ENCODE measurements at places on chromosomes 5 and 9. TPM values are rescaled to one million over a fixed set of nuclear protein-coding genes. Genes with fewer than 3 reads are reported as not detected.

DNA sequence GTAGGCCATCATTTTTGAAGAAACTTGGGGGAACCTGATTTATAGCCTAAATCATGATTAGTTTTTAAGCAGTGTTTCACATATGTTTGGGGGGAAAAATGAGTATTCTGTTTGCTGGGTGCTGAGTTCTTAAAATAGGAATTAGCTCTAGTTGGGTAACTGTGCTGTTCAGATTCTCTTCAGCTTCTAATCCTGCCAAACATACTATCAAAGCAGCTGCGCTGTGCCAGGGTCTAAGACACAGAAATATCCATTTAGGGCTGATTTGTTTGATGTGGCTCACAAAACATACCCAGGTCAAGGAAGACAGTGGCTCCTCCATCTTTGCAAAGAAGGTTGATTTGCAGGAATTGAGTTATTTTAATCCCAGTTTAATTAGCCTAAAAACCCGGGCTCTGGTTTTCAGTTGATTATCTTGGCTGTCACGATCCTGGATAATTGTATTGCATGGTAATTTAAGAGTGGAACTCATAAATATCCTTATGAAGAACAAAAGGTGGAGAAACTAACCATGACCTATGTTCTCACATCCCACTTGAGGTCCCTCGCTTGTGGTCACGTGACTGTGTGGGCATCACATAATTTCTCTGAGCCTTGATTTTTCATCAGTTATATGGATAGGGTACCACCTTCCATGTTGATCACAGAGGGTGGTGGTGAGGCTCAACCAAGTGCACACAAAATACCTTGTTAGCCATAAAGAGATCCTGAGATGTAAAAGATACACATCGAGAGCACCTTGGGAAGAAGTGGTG is 18.7 kb downstream of the CYFIP2 start:
- H3K36me3 ChIP-seq = peaks cover 12% of the 10 kb centered on the region
- H3K27ac ChIP-seq = no peak overlapping the region
- H3K4me3 ChIP-seq = no peak overlapping the region
- no peaks in the 10 kb centered on the region for H3K4me1 ChIP-seq
- DNase-seq = no peak

DNA sequence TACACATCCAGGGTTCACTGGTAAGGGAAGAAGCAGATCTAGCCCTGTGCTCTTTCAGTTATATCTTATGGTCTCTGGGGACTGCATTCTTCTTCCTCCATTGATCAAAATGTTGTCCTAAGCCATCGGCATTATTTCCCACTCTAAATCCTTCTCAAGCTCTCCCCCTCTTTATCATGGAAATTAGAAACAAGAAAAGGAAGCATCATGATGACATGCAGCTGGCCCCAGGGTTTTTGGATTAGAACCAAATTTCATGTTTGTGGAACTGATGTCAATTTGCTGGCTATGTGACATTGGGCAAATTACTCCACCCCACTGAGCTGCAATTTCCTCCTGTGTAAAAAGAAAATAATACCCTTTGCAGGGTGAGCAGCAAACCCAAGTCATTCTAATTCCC is 39.5 kb downstream of the MFAP3 start:
- H3K27ac ChIP-seq = no peak overlapping the region
- H3K4me1 ChIP-seq = peaks cover 3% of the 10 kb centered on the region
- no peaks in the 10 kb centered on the region for H3K27me3 ChIP-seq
- no peak for DNase-seq
- no peaks in the 10 kb centered on the region for H3K36me3 ChIP-seq

GRCh38 chr9:70455993-70456704 is 41.7 kb upstream of the KLF9 start:
- no peaks in the 10 kb centered on the region for H3K4me1 ChIP-seq
- H3K27ac ChIP-seq = no peak overlapping the region
- DNase-seq = no peak
- H3K4me3 ChIP-seq = no peak overlapping the region
- no peaks in the 10 kb centered on the region for H3K36me3 ChIP-seq
- H3K27me3 ChIP-seq = no peaks in the 10 kb centered on the region

DNA sequence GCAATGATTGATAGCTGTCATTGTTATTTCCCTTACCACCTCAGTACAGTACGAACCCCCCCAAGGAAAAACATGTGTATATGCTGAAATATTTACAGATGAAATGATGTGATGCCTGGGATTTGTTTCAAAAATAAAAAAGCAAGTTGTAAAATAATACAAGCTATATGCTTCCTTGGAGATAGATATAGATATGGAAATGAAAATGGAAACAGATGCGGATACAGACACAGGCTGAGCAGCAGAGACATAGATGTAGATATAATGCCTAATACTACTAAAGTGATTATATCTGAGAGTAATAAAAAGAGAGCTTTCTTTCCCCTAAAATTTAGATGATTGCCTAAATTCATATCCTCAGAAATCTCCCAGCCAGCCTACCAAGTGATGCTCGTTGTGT is 127.5 kb upstream of the TNPO1 start:
- H3K27ac ChIP-seq = no peak overlapping the region
- no peaks in the 10 kb centered on the region for H3K27me3 ChIP-seq
- no peaks in the 10 kb centered on the region for H3K36me3 ChIP-seq

DNA sequence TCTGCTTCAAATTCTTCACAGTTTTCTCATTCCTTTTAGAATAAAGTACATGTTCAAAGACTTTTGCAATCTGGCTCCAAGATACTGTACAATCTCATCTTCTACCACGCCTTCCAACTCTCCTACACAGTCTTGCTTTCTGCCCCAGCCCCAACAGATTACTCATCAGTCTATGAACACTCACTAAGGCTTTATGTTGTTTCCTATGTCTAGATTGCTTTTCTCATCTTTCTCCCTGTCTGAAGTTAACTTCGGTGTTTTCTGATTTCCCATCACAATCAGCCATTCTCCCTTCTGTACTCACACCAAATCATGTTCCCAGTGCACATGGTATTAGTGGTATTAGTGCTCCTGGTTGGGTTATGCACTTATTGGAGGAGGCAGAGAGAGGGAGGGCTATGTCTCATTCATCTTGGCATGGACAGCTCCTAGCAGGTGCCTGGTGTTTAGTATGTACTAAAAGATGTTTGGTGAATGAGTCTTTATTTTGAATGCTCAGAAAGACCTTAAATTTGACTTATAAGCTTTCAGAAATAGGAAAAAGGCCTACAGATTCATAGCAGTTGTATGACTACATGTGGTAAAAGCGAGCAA is 44.0 kb upstream of the ZNF608 start:
- no peaks in the 10 kb centered on the region for H3K27me3 ChIP-seq
- DNase-seq = no peak
- no peak overlapping the region for H3K4me3 ChIP-seq
- H3K4me1 ChIP-seq = no peaks in the 10 kb centered on the region
- H3K36me3 ChIP-seq = no peaks in the 10 kb centered on the region

- no peak overlapping the region for H3K4me3 ChIP-seq
- H3K27ac ChIP-seq = no peak overlapping the region
- no peaks in the 10 kb centered on the region for H3K27me3 ChIP-seq
- H3K4me1 ChIP-seq = peaks cover 7% of the 10 kb centered on the region
- H3K36me3 ChIP-seq = no peaks in the 10 kb centered on the region
These were observed 33.3 kb downstream of the PIP5K1B start for GRCh38 chr9:68738358-68738757.

DNA sequence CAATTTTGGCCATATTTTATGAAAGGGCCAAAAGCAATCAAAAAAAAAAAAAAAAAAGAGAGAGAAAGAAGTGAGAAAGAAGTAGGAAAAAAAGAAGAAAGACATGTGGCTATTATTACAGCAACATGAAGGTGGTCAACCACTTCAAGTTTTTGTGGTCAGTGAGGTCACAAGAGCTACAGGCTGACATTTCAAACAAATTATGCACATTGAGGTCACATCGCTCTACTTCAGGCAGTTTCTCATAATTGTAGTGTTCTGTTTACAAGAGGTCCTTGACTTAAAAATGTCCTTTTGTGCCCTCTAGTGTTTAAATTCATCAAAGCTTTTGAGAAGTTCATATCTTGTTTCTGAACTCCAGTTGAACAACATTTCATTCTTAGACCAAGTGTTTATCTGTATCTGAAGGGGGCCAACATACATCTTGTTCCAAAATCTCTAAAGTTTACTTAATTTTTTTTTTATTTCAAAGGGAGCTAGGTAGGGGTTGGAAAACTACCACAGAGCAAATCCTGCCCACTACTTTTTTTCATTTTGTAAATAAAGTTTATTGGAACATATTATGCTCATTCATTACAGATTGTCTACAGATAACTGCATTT is 513.1 kb downstream of the PDE4D start:
- no peaks in the 10 kb centered on the region for H3K27me3 ChIP-seq
- no peak overlapping the region for H3K4me3 ChIP-seq
- H3K27ac ChIP-seq = no peak overlapping the region
- DNase-seq = no peak
- no peaks in the 10 kb centered on the region for H3K4me1 ChIP-seq

GRCh38 chr9:79695531-79696175 is 123.9 kb downstream of the TLE4 start:
- no peak overlapping the region for H3K27ac ChIP-seq
- peaks cover 10% of the 10 kb centered on the region for H3K4me1 ChIP-seq
- no peak overlapping the region for H3K4me3 ChIP-seq
- H3K27me3 ChIP-seq = no peaks in the 10 kb centered on the region
- DNase-seq = no peak
- H3K36me3 ChIP-seq = no peaks in the 10 kb centered on the region

GRCh38 chr5:133287500-133287899 is 235.7 kb downstream of the HSPA4 start:
- no peaks in the 10 kb centered on the region for H3K36me3 ChIP-seq
- H3K27me3 ChIP-seq = no peaks in the 10 kb centered on the region
- H3K4me3 ChIP-seq = no peak overlapping the region
- DNase-seq = peak; percentile 67

DNA sequence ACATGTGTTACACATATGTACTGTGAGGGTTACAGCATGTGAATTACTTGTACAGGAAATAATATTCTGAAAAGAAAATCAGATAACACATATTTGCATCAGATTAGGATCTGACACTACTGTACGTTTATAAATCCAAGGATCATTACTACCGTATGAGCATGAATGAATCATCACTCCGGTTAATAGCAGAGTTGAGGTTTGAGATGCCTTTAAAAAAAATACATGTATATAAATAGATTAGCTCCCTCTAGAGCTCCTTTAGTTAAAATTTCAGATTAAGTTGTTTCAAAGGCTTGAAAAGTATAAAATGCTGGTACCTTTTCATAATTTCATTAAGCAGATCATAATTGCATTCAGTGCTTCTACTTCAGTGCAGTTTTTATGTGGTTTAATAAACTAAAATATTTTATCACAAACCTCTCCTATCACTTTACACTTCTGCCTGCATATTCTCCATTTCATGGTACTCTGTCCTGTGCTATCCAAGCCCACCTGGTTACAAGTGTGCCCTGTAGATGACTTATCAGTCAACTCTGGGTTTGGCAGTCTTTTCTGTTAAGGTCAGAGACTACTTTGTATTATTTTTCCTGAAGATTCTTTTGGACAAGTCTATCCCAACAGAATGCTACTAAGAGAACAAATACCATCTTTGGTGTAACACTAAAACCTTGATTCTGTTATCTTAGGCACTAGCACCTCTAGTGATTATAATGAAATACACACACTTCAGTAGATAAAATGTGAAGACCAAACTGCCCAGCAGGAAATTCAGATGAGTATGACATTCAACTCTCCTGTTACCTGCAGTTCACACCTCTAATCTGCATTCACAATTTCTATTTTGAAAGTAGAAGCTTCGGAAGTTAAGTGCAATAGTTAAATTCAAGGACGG is 48.0 kb upstream of the POU5F2 start:
- no peak overlapping the region for H3K4me3 ChIP-seq
- no peaks in the 10 kb centered on the region for H3K4me1 ChIP-seq
- H3K27ac ChIP-seq = no peak overlapping the region
- DNase-seq = no peak

DNA sequence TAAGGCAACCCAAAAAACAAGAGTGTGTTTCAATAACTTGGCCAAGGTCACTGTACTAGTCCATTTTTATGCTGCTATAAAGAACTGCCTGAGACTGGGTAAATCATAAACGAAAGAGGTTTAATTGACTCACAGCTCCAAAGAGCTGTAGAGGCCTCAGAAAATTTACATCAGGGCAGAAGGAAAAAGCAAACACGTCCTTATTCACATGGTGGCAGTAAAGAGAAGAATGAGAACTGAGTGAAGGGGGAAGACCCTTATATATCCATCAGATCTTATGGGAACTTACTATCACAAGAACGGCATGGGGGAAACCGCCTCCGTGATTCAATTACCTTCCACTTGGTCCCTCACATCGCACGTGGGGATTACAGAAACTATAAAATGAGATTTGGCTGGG is 64.3 kb upstream of the CAMK4 start:
- H3K4me1 ChIP-seq = no peaks in the 10 kb centered on the region
- no peak overlapping the region for H3K27ac ChIP-seq
- no peak for DNase-seq
- H3K36me3 ChIP-seq = no peaks in the 10 kb centered on the region
- H3K27me3 ChIP-seq = no peaks in the 10 kb centered on the region

RECK gene
- total RNA-seq = 10.3 TPM

DBN1 gene
- 339 TPM for total RNA-seq

JAKMIP2 gene
- 6.4 TPM for total RNA-seq

PLCXD3 gene
- not detected for total RNA-seq

SOHLH1 gene
- not detected for total RNA-seq

All from H9 (cell line).